GM13976 (cell line): ENCODE measurements at places on chromosomes 5 and 9.

- no peak for DNase-seq
Measured at GRCh38 chr9:127182901-127183746, 60.7 kb upstream of the ANGPTL2 start.

DNA sequence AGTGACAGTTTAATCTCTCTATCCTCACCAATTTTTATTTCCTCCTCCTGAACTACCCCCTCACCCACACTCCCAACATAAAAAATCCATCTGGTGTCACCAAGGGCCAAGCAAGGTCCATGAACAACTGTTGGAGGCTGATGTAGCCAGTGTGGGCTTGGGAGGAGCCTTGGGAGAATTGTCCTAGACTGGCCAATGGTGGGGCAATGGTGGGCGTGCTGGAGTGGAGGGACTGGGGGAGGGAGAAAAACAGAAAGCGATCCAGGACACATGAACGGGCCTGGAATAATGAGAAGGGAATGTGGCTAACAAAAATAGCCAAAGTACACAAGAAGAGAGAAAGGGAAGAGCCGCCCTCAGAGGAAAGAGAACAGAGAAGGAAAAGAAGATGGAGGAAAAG lies 272.6 kb downstream of the ENC1 start:
- DNase-seq: no peak

DNA sequence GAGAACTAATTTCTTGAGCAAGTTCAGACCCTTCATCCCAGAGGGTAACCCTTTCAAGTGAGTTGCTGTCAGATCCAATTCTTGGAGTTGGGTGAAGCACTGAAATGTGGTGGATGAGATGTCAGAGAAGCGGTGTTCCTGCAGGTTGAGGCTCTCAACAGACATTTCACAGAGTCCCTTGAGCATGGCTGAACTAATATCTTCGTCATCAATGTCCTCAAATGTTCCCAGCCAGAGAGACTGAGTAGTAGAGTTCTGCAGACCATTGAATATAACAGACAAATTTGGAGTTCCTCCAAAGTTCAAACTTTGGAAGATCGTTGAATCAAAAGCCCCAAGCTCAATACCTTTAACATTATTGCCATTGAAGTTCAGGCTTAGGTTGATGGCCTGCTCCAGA lies 12.7 kb downstream of the CD180 start:
- no peak for DNase-seq

GRCh38 chr5:171424726-171425125 lies 5.3 kb downstream of the FGF18 start:
- no peak for DNase-seq

DNA sequence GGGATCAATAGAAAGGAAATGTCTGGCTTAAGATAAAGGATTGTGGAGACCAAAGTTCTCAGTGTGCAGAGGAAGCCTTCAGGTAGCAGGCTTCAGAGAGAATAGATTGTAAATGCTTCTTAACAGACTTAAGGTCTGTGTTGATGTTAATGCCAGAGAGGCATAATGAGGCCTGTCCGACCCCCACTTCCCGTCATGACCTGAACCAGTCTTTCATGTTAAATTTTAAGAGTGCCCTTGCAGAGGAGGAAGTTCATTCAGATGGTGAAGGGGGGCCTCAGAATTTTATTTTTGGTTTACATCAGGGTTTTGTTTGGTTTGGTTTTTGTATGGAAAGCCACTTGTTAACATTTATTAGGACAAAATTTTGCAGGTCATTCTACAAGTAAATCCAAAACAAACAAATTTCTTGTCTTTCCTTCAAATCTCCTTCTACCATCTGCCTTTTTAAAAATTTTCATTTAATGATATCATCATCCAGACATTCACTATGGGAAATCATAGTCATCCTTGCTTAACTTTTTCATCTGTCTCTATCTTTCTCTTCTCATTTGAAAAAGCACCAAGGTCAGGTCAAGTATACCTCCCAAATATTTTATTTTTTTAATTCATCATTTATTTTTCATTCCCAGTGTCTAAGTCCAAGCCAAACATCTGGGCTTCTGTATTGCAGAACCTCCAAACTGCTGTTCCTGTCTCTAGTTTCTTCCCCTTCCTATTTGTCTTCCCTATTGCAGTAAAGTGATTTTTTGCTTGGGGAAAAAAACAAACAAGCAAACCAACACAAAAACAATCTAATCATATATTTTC lies 6.9 kb upstream of the ABCA1 start:
- DNase-seq: no peak

GRCh38 chr5:122756264-122756911 lies 18.5 kb upstream of the SNX2 start:
- DNase-seq: peak; percentile 59

- no peak for DNase-seq
Measured at GRCh38 chr9:98086461-98086860, 29.9 kb downstream of the NANS start.

DNA sequence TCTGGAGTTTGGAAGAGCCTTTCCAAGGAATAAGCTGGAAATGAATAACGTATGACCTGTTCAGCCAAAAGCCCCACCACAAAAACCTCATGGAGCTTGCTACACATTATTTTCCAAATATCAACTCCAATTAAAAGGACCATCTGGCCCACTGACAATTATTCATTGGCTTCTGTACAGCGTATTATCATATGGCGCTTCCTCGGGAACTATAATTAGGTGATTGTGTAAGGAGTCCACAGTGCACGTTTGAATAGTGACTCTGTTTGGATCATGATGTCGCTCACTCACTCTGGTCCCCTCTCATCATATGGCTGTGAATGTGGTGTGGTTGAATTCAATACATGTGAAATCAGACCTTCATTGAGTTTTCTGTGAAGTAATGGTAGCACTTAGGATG lies 52.1 kb downstream of the GDNF start:
- no peak for DNase-seq

DNA sequence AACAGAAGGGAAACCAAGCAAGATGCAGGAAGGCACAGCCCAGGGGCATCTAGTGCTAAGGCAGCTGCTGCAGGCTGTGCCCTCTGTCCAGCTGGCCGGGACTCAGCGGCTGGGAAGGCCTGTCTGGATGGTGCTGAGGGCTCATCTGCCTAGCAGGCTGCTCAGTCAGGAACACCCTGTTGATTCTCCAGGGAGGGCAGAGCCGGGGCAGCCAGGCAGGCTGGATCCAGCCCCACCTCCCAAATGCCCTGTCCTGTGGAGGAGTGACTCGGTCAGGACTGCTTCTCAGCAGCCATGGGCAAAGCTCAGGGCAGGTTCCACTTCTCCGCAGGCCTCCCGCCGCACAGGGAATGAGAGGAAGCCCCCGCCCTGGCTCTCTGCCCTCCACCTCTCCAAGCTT lies 7.8 kb upstream of the LCN9 start:
- DNase-seq: peak; percentile 17

DNA sequence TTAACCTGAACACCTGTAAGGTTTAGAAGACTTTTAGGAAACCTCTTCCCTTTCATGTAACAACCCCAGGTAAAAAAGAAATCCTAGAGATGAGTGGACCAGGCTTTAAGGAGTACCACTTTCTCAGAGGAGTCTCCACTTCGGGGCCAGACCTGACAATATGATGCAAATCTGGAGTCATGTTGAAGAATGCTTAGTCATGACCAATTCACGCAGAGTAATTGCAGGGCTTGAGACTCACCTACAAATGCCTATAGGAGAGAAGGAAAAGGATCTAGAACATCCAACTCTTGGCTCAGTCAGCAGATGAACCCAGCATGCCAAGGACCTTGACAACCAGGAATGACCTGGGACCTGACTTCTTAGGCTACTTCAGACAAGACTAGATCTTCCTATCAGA lies 235.4 kb downstream of the DOCK8 start:
- no peak for DNase-seq

- peak; percentile 59 for DNase-seq
Measured at GRCh38 chr5:171355302-171355724, 32.3 kb upstream of the NPM1 start.

- no peak for DNase-seq
Measured at GRCh38 chr9:2018162-2018643, 3.1 kb downstream of the SMARCA2 start.

DNA sequence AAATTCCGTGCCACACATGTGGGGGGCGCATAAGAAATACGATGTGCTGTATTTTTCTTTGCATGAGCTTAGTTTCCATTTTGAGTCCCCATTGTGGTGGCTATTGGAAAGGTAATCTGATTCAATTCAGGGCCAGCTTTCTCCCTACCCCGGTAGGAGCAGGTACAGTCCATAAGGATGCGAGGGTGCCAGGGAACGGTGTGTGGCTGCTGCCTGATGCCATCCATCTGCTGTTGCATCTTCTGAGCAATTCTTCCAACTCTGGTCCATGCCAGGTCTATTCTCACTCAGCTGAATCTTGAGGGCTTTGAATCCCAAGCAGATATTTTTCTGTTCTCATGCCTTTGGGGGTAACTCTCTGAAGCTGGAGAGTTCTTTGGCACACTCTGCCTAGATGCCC lies 392.7 kb downstream of the AGTPBP1 start:
- no peak for DNase-seq

DNA sequence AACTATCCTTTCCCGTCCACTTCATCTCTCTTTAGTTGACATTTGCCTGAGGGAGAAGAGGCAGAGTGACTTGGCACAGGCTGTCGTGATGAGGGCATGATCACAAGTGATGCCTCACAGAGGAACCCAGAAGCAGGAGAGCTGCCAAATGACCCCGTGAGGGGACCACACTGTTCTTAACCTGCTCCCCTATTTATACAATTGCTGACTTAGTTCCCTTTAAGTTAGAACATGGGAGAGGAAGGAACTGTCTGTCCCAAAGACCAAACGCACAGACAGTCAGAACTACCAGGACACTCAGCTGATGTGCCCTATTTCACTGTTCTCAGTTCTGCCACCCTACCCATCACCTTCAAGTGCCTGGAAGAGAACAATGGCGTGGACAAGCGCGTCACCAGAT lies 73.7 kb downstream of the SLC1A3 start:
- DNase-seq: no peak

DNA sequence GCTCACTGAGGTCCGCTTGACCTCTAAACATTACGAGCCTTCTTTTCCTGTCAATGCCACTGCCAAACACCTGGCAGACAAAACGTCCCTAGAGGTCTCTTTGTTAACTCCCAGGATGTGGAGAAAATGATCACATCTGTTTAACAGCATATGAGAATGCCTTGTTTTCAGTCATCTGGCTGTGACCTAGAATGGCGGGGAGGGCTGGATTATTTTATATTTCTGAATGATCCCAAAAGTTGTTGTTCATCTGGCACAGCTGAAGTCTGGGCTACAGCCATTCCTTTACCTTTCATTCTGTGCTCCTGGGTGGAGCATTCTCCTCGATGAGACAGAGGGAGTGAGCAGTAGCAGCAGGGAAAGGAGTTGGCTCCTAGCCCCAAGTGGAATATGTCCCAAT lies 138.2 kb downstream of the PRDM6 start:
- no peak for DNase-seq

- DNase-seq: no peak
Measured at GRCh38 chr9:28190981-28191380, 617.7 kb upstream of the C9orf72 start.

- no peak for DNase-seq
Measured at GRCh38 chr9:21324047-21324446, 11.2 kb downstream of the KLHL9 start.

DNA sequence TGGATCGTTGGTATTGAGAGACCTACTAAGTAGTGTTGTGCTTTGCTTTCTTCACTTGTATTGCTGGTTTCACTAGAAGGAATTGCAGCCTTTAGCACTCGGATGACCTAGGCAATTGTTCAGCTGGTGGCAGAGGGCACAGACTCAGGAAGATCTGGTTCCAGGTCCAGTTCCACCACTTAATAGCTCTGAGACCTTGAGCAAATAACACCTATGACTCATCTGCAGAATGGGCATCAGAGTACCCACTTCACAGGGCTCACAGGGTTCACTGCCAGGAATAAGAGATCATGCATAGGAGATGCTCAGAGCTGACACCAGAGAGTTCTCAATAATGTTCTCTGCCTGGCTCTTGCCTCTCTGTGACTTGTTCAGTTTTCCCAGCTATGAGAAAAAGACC lies 133.6 kb downstream of the SIL1 start:
- no peak for DNase-seq

DNA sequence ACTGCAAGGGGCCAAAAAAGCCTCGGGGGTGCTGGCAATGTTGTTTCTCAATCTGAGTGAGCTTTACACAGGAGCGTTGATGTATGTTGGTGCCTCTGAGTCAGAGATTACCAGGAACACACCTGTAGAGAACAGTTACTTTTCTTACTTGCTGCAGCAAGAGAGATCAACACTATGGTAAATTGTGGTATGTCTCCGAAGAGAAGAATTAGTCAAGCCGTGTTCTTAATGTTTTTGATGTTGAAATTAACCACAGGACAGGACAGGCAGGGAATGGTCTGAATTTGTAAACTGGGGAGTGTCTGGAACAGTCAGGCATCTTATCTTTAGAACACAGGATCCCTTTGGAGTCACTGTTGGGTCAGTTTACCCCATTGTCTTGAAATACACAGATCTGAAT lies 285.7 kb downstream of the DNAH5 start:
- DNase-seq: no peak

DNA sequence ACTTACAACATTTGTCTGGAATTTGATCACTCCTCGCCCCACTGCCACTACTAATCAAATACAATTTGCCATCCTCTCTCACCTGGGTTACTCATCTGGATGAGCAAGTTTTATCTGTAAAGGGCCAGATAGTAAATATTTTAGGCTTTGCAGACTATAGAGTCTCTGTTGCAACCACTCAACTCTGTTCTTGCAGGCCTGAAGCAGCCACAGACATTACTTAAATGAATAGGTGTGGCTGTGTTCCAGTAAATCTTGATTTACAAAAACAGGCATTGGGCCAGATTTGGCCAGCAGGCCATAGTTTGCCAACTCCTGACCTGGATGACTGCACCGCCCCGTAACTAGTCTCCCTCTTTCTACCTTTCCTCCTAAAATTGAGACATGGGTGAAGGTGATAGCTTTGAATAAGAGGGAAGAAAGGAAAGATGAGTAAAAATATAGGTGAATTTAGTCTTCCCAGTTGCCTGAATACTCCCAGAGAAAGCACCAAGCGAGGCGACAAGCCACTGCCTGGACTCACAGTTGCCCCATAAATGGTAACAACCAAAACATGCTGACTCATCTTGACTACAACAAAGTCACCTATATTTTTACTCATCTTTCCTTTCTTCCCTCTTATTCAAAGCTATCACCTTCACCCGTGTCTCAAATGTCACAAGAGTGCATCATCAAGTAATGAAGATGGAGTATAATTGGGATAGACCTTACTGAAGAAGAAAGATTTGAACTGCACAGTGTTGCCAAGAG lies 32.5 kb upstream of the SCAMP1 start:
- no peak for DNase-seq

DNA sequence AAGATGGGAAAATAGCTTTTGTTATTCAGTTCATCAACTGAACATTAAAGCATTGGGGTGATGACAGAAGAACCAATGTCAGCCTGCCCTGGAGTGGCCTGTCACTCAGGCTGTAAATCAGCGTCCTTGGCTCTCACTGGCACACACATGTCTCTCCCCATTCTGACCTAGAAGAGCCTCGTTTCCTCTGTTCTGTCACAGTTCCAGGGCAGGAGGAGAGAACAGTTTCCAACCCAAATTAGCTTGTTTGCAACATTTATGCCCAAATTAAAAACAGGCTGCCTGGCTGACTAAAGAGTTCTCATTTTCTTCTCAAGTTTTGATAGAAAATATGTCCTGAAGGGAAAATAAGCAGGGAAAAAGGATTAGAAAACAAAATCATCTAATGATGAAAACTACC lies 520.1 kb downstream of the CHSY3 start:
- no peak for DNase-seq

- DNase-seq: no peak
Measured at GRCh38 chr9:129480227-129480626, 140.7 kb downstream of the C9orf50 start.
